ENCODE measurements at places on chromosomes 2 and 18.
A peak's percentile ranks its signal among the peaks of the same experiment; 100 is the strongest.

GRCh38 chr2:202018950-202019349, 14.7 kb upstream of the FZD7 start:
- DNase-seq = no peak

GRCh38 chr2:106184394-106184793, 9.7 kb downstream of the UXS1 start:
- no peak for DNase-seq

GRCh38 chr2:151678849-151679248, 55.4 kb downstream of the NEB start:
- DNase-seq = no peak

DNA sequence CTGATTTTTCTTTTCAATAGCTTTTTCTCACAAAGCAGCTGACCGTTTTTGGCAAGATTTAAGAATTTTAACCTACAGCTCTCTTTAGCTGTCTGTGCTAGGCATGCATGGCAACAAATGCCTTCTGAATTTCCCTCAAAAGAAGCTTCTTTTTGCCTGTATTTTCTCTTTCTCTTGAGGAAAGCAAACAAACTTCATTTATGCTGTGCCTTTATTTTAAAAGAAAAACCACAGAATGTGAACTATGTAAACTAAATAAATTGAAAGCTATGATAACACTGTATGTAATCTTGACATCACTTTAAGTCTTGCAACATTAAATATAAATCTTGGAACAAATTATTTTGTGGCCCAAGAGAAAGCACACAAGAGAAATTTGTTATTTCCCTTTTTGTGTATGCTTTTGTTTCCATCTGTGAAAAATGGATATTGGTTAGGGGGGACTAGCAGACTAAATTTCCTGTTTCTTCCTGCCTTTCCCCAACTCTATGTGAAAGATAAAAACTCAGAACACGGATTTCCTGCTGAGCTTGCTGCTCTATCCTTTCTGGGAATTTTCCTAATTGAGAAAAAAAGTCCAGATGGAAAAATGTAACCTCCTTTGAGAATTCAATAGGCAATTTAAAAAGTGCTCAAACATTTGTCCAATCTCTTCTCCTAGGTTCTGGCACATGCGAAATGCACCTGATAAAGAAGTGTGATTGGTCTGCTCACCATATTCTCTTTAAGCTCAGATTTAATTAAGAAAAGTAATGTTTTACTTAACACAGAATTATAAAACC, 20.9 kb upstream of the TFPI start:
- no peak for DNase-seq

DNA sequence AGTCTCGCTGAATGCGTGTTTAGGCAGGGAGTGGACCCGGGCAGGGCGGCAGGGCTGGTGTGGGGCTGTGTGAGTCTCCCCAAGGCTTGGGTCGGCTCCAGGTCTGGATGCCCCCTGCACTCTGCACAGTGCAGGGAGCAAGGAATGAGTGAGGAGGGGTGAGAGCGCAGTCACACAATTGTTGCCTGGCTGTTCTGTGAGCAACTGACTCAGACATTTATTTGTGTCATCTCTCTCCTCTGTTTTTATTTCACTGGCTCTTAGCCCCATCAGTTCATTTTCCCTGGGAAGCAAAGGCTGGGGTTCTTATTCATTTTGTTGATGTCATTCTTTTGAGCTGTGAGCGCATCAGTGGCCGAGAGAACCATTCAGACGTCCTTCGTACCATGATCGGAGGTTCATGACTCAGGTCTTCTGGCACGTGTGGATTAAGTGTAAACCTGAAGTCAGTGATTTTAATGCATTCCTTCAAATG, 61.1 kb downstream of the GATA6 start:
- no peak for DNase-seq

GRCh38 chr2:25285265-25286024, 56.3 kb downstream of the DNMT3A start:
- no peak for DNase-seq

- no peak for DNase-seq
Measured at GRCh38 chr2:241008711-241009121, 10.3 kb downstream of the SNED1 start.

DNA sequence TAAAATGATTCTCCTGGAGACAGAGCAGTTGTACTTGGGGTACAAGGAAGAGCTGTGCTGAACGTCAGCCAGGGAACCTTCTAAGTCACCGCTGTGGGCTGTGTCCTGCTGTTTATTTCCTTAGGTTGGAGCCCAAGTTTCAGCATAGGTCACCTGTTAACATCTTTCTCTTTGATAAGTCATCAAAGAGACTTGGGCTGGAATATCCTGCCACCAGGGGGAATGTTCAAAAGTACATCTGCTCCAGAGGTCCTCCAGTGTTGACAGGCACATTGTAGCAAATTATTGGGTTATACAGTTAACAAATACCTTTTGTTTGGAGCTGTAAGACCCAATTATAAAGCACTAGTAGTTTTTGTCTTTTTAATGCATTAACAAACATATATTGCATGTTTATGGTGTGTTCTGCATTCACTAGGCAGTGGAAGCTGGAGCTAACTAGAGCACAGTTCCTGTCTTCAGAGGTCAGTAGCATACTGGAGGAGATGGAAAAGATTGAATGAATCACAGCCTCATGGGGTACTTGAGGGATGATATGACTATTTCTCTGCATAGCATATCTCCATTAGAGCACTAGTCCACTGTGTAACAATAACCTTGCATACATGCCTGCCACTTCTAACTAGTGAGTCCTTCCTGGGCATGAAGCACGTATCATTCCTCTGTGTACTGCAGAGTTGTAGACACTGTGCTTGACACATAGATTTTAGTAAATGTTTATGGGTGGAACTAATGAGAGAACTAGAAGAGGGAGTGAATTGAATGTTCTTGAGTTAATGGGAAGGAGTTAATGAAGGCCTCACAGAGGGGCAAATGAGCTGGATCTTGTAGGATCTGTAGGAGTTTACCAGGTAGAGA, 182.1 kb downstream of the AGAP1 start:
- DNase-seq = no peak

DNA sequence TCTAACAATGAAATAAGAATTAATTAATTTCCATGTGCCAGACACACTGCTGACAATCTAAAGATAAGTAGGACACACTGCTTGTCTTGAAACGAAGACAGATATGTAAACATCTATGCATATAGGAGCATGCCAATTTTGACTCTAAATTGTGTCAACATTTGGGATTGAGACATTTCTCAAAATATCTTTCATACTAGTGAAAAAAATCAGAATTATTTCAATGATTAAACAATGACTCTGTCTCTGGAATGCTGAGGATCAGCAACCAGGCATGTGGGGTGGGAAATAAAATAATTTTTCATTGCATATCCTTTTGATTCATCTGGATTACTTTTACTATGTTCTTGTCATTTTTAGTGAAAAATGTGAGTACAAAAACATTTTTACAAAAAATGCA, 262.6 kb upstream of the SYT4 start:
- no peak for DNase-seq

DNA sequence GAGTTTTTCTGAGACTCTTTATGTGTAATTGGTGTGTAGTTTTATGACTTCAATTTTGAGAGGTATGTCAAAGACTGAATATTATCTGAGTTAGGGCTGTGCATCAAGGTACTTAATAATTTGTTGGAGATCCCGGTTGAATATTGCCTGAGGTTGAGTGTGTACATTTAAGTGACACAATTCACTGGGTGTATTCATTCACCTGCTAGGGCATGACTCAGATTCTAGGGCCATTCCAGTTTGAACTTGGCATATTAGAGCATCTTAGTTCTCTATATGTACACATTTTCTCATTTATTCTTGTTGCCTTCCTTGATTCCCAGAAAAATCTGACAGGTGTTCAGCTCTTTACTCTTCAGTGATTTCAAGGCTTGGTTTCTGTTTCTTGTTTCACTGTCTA, 12.5 kb downstream of the MAP4K4 start:
- DNase-seq = no peak

GRCh38 chr2:170217778-170218251, 39.9 kb downstream of the MYO3B start:
- DNase-seq = no peak

- DNase-seq = no peak
Measured at GRCh38 chr2:197136452-197136851, 174.1 kb downstream of the ANKRD44 start.

DNA sequence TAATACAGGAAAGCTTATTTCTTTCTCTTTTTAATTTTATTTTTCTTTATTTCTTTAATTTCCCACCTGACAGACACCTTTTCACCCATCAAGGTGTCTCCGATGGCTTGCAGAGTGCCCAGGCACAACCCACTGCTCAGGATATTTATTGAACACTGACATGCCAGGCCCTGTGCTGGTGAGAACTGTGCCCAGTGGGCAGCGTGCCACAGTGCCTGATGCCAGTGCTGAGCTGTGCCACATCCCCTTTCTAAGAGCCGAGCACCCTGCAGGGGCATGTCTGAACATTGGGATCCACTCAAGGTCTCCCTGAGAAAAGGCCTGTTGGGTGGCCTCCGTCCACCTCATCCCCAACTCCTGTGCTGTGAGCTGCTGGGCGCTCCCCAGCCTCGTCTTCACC, 158.6 kb upstream of the RAB6C start:
- no peak for DNase-seq

DNA sequence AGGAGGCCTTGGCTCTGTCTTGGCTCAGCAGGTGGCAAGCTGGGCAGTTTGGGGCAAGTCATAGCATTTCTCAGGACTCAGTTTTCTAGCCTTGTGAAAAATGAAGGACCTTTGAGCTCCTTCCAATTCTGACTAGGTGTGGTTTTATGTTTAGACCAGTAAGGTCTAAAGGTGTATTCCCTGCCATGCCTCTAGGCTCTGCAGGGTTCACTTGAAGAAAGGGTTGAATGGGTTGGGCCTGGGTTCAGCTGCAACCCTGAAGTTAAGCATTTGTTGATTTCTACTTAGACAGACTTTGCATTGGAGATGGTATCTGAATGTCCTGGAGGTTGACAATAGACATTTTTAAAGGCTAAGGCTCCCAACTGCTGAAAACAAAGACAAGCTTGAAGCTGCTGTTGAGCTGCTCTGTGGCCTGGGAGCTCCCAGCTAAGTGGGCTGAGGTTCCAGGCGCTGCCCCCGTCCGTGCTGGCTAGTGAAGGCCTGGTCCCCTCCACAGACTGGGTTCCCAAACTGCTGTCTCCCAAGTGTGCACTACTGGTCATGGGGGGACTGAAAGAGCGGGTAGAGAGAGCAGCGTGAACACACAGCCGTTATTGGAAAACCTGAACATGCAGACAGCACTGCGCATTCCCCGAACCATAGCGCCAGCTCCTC, 100.7 kb upstream of the SMAD7 start:
- no peak for DNase-seq

GRCh38 chr2:204492417-204492816, 52.9 kb upstream of the PARD3B start:
- DNase-seq = no peak

DNA sequence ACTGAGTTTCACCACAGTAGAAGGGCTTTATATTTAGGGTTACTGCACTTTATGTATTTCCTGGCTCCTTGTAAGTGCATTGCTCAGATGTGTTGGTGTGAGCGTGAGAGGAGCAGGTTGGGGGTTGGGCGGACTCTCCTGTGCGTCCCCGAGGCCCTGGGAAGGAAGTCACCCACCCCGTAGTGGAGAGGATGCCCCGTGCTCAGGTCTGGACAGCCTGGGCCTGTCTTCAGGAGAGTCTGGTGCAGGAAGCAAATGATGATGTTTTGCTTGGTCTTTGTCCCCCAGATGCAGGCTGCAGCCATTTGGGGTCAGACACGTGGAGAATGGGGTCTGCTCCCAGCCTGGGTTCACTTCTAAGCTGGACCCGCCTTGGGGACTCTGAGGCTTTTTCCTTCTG, 182.8 kb downstream of the LDLRAD4 start:
- DNase-seq = no peak

GRCh38 chr2:177489719-177490301, 97.2 kb downstream of the AGPS start:
- peak; percentile 24 for DNase-seq

GRCh38 chr2:127577973-127578372, 42.5 kb downstream of the MYO7B start:
- no peak for DNase-seq

- DNase-seq = no peak
Measured at GRCh38 chr2:8403876-8404275, 278.0 kb upstream of the ID2 start.

GRCh38 chr2:237859082-237859433, 365 bp upstream of the RAMP1 start:
- no peak for DNase-seq

DNA sequence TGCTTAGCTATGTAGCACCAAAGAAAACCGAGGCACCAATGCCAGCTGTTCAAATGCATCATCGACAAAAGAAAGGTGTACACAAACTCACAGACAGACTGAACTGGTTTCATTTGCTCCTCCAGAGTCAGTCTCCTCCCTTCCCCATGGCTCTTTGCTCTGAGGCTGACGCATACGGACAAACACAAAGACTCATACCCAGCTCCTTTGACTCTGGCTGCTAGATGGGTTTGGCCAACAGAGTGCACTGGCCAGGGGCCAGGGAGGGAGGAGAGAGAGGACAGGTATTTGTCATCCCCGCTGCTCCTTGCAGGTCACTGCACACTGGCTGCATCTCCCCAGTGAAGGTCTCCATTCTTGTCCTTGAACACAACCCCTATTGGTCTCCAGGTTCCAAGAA, 40.7 kb downstream of the DNER start:
- no peak for DNase-seq

- no peak for DNase-seq
Measured at GRCh38 chr2:72035518-72036172, 112.0 kb downstream of the CYP26B1 start.

GRCh38 chr2:10912076-10912731, 470 bp downstream of the KCNF1 start:
- no peak for DNase-seq

- no peak for DNase-seq
Measured at GRCh38 chr18:2197946-2198345, 373.4 kb downstream of the METTL4 start.

- peak; percentile 97 for DNase-seq
Measured at GRCh38 chr2:216108967-216109921, at the start of gene XRCC5. XRCC5 (plus strand) TSS chr2:216109348; CDS start chr2:216109437, 89 bp downstream.

DNA sequence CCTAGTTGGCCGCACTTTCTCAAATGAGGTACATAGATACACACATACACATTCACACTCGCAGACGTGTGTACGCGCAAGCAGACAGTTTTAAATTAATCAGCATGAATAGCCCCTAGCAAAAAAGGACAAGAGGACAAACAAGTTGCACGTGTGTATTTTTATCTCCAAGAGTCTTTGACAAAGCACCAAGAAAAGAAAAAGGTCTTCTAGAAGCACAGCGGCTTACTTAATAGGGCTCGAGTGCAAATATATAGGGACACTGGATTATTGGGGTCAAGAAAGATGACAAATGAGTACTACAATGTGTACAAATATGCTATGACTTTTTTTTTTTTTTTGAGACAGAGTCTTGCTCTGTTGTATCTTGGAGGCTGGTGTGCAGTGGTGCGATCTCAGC, 1.7 kb upstream of the BCL2 start:
- no peak for DNase-seq

DNA sequence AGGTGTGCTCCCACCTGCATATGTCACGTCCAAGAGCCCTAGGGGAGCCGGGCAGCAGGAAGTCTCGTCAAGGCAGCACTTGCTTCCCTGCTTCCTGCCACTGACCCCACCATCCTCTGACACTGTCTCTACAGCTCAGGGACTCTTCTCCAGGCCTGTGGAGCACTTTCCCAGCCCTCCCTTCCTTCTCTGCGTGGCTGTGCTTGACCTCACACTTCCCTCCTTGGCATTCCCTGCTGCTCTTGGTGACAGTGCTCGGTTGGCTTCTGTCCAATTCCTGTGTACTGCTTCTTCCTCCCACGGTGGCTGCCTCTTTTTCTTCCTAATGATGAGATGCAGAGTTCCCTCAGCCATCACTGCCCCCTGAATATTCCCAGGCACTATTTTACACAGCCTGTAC, 2.8 kb downstream of the CIDEA start:
- no peak for DNase-seq

Measured in NCI-H510A treated with DMSO at 0.1 percent for 48 hours (cell line).